WERI-Rb-1 (cell line): ENCODE measurements at places on chromosomes 1 and 21.
A peak's percentile ranks its signal among the peaks of the same experiment; 100 is the strongest.

DNA sequence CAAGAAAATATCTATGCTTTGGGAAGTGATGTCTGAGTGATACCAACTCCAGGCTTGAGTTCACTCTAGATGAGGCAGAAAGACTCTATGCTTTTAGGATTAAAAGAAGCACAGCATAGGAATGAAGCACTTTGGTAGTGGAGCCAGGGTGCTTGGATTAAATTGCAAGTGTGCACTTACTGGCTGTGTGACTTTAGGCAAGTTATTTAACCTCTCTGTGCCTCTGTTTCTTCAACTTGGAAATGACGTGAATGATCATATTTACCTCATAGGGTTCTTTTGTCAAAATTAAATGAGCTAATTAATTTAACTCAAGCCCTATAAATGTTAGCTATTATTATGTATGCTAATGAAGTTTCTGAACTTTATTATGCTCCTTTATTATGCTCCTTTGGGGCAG is 446.1 kb downstream of the TTLL7 start:
- DNase-seq, result no peak

DNA sequence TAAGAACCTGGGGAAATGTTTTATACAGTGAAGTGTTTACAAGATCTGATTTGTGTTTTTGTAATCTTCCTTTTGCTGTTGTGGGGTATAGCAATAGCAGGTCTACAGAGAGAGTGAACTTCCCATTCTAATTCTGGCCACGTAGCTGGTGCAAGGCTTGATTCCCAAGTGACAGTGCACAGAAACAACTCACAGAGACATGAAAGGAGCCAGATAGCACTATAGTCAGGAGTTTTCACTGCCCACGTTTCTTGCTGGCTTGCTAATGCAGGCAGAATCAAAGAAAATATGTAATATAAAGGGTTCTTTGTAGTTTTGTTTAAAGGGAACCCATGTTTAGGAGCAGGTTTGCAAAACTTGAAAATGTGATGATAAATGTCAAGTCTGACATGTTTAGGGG is 170.9 kb upstream of the IVNS1ABP start:
- no peak for DNase-seq

- peak; percentile 58 for DNase-seq
Observed at GRCh38 chr1:236142253-236143103, at the start of gene GPR137B. Gene GPR137B, plus strand, starts transcription at chr1:236142539. Its CDS starts 84 bp downstream, at chr1:236142623.

DNA sequence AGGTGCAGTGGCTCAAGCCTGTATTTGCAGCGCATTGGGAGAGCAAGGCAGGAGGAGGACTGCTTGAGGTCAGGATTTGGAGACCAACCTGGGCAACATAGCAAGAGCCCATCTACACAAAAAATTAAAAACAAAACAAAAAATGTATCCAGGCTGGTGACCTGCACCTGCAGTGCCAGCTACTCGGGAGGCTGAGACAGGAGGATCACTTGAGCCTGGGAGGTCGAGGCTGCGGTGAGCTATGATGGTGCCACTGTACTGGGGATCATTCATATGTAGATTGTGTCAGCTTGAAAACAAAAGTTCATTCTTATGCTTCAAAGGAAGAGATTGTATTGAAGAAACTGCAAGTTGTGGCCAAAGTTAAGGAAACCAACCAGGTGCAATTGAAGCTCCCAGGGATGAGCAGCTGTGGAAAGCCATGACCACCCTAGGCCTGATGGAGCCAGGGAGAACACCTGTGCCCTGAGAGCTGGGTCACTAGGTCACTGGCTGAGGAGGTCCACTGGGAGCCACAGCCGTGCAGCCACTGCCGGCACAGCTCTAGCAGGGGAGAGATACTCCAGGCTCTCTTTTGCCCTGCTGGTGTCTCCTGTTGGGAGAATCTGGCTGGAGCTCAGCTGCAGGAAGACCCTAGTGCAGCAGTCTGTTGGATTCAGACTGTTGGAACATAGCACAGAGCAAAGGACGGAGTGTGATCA is 13.3 kb upstream of the BRWD1 start:
- DNase-seq, result no peak

GRCh38 chr1:11581445-11581991 is 72.7 kb downstream of the FBXO2 start:
- no peak for DNase-seq

- peak; percentile 32 for DNase-seq
Observed at GRCh38 chr1:115877511-115877910, 36.6 kb upstream of the NHLH2 start.

- DNase-seq, result peak; percentile 80
Observed at GRCh38 chr1:240611619-240612480, at the start of gene GREM2. Gene GREM2, minus strand, starts transcription at chr1:240612155. Its CDS starts 118,680 bp downstream, at chr1:240493475.

GRCh38 chr1:19274636-19275035 is 13.9 kb downstream of the AKR7A3 start:
- DNase-seq, result no peak
